ENCODE measurements at places on chromosomes 13 and 19.

GRCh38 chr19:4728871-4729270 is 5.2 kb upstream of the DPP9 start:
- no peak for DNase-seq

- DNase-seq: no peak
These were observed 60.1 kb downstream of the UFM1 start for GRCh38 chr13:38409771-38410170.

- DNase-seq: no peak
These were observed 1090.4 kb downstream of the PCDH9 start for GRCh38 chr13:66139701-66140100.

GRCh38 chr13:89951341-89951740 is 1396.1 kb upstream of the MIR17HG start:
- DNase-seq: no peak

- DNase-seq: no peak
These were observed 13.6 kb upstream of the USP29 start for GRCh38 chr19:57105976-57106721.

- DNase-seq: no peak
These were observed 1678.9 kb downstream of the PCDH9 start for GRCh38 chr13:65551208-65551607.

DNA sequence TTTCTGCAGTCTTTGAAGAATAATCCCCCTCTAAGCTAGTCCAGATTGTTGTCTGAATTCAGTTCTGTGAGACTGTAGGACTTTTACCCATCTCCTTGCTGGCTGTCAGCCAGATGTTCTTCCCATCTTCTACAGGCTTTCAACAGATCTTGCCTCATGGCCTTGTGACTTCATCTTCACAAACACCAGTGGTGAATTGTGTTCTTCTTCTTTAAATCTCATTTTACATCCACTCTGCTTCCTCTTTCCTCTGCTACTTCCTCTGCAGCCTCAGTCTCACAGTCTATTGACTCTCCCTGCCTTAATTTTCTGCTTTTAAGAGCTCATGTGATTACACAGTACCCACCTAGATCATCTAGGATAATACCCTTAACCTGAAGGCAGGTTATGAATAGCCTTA is 859.0 kb upstream of the SLITRK1 start:
- no peak for DNase-seq

DNA sequence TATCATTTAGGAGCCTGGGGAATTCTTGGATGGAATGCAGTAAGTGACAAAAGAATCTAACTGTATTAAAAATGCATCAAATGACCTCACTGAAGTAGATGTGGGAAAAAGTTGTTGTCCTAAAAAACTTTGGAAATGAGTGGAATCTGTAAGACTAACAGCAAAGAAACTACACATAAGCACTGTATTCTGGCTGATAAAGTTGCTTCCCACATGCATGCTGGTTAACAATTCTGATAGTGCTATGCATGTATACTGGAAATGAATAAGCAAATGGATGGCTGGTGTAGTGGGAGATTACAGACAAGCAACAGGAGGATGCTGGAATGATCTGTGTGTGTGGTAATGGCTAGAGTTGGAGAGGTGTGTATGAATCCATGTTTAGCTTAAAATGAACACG is 138.5 kb downstream of the FOXO1 start:
- DNase-seq: no peak

GRCh38 chr13:50400035-50400726 is 384.9 kb downstream of the KCNRG start:
- DNase-seq: no peak

DNA sequence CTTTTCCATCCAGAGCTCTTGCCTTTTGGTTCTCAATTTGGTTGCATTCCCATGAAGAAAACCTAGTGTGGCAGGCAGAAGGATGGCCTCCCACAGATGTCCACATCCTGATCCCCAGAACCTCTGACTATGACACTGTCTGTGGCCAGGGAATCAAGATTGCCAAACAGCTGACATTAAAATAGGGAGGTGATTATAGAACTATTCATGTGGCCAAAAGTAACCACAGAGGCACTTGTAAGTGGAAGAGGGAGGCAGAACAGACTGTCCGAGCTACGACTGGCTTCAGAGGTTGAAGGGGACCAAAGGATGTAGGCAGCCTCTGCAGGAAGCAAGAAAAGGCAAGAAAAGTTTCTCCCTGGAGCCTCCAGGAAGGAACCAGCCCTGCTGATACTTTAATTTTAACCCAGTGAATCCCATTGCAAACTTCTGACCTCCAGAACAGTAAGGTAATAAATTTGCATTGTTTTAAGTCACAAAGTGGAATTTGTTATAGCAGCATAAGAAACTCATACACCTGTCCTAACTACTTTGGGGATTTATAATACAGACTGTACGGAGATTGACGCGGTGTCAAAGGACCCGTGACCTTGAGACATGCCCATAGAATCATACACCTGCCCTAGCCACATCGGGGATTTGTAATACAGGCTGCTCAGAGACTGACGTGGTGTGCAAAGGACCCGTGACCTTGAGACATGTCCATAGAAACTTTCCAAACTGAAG is 106.5 kb downstream of the ATP11A start:
- DNase-seq: no peak

- DNase-seq: no peak
These were observed 389.5 kb downstream of the PCDH9 start for GRCh38 chr13:66840621-66841020.

DNA sequence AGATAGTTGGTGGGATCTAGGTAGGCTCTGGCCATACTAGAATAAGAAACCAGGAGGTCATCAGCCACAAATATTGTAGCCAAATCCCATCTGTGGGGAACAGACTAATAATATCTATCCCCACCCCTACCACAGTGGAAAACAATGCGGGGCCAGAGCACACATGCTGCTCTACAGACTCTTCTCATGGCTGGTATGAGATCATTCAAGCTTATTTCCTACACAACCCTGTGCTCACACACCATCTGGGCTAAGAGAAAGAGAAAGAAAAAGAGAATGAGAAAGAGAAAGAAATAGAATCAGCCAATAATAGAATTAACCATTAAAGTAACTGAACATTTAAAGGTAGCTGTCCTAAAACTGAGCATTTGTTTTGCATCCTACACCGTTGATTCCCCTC is 1268.4 kb upstream of the SPRY2 start:
- DNase-seq: no peak

DNA sequence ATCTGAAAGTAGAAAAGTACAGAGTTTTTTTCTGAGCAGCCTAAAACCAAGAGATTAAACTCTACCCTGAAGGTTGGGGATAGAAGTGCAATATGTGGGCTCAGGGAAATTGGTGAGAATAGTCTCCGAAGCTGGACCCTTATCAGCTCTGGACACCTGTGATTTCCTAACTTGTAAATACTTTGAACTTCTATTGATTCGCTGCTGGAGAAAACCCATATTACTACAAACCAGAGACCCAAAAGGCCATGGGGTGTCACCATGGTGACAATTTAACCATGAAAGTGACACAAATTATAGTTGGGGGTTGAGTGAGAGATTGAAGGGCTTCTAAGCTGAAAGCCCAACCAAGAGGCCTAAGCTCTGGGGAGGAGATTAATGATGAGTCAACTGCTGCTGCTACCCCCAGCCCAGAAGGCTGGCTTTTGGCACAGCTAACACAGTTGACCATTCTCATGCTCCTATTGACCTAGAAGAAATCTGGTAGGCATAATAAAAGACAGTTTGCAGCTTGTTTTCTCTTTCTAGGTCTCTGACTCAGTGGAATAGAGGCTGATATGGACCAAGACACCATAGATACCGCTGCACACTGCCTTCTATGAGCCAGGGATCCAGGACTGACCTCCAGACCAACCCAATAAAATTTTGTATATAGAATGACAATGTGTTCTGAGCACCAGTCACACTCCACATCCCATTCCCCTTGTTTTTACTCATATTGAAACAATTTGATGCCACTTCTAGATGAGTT is 131.9 kb upstream of the FNDC3A start:
- no peak for DNase-seq

GRCh38 chr13:27044837-27045570 is 126.6 kb downstream of the USP12 start:
- DNase-seq: peak; percentile 4

GRCh38 chr13:31905961-31906360 is 125.6 kb upstream of the FRY start:
- no peak for DNase-seq

DNA sequence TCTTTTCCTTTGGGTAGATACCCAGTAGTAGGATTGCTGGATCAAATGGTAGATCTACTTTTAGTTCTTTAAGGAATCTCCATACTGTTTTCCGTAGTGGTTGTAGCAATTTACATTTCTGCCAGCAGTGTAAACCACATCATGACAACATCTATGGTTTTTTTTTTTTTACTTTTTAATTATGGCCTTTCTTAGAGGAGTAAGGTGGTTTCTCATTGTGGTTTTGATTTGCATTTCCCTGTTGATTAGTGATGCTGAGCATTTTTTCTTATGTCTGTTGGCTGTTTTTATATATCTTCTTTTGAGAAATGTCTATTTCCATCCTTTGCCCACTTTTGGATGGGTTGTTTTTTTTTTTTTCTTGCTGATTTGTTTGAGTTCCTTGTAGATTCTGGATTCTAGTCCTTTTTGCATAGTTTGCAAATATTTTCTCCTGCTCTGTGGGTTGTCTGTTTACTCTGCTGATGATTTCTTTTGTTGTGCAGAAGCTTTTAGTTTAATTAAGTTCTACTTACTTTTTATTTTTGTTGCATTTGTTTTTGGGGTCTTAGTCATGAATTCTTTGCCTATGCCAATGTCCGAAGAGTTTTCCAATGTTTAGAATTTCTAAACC is 38.8 kb downstream of the TDRD3 start:
- DNase-seq: no peak

DNA sequence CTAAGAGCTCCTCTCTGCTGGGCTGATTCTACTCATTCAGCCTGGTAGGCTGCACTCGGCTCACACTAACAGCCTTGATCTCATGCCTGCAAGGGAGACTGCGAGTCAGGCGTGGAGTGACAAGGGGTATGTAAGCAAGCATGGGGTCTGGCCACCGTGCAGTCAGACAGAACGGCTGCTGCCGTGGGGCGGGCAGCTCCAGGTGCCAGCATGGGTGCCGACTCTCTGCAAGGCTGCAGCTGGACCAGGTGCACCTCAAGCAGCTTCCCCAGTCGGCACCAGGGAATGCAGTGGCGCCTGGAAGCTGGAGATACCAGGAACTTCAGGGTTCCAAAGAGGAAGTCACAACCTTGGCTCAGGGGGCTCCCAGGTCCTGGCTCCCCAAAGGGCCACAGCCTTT is 892.3 kb downstream of the OLFM4 start:
- DNase-seq: no peak

DNA sequence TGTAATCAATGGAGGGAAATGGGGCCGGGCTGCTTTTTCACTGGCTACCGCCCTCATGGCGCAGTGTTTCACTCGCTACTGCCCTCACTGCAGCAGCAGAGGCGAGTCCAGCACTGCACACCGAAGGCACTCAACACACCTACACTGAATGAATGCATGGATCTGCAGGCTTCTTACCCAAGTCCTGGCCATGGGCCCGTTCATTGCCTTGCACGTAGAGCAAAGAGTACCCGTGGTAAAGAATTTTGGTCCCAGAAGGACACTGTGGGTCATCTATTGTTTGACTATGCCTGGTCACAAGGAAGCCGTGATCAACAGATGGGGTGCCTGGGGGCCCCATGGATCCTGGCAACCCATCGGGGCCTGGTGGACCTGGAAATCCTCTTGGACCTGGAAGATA is 144.9 kb downstream of the COL4A1 start:
- DNase-seq: no peak

- DNase-seq: no peak
These were observed 50.0 kb upstream of the TMTC4 start for GRCh38 chr13:100724568-100724967.

GRCh38 chr19:8831832-8832131 is 322 bp downstream of the ZNF558 start:
- DNase-seq: no peak

DNA sequence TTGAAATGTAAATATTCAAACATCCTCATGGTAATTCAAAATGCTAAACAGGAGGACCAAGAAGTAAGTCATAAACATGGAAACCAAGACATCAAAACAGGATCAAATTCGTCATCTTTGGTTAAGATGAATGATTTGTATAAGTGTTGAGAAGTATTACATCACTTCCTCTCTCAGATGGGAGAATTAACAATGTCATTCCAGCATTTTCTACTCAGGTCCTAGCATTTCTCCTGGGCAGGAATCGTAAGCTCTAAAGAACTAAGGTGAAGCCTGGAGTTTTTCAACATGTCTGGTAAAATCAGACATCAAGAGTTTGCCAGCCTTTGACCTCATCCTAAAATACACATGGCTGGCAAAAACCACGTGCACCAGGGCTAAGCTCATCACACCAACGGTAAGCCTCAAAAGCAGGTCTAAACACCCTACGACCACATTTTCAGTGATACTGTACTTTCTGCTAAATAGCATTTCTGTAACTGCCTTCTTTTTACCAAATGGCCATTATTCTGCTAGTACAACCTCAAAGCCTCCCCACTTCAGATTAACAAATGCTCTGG is 24.8 kb downstream of the RANBP3 start:
- no peak for DNase-seq

DNA sequence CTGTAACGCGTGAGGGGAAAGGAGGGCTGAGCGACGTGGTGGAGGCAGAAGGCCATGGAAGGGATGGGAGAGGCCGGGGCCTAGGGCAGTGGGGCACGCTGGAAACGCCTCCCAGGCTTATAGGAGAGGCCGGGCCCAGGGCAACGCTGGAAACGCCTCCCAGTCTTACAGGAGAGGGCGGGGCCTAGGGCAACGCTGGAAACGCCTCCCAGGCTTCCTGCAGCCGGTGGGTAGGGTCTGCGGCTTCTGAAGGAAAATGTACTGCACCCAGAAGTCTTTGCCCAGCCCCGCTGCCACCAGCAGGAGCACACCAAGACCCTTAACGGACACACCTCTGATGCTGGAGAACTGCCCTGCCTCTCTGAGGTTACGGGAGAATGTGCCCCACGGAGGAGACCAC is 9.1 kb downstream of the CACTIN start:
- no peak for DNase-seq

GRCh38 chr13:30016398-30016797 is 166.0 kb upstream of the UBL3 start:
- no peak for DNase-seq

DNA sequence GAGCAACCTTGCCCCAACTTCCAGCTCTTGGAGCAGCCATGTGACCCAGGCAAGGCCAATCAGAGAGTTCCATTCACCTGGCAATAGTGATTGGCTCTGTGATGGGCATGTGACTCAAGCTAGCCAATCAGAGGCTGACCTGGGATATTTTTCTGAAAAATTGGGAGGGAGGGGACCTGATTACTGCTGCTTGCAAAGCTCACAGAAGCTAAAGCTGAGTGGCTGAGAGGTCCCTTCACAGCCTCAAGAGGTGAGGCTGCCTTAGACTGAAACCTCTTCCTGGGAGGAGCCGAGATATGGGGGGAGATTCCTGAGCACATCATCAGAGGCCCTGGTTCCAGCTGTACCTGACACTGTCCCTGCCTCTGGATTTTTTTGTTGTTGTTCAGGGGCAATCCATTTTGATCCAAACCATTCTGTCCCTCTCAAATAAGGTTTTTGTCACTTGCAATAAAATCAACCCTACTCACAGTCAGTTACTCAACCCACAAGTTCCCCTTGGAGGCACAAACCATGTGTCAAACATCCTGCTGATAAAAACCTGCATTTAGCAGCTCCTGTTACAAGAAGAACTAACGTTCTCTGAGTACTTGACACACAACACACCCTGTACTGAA is 4.8 kb downstream of the CIB3 start:
- no peak for DNase-seq
